ENCODE measurements at places on chromosomes 1 and 21.

DNA sequence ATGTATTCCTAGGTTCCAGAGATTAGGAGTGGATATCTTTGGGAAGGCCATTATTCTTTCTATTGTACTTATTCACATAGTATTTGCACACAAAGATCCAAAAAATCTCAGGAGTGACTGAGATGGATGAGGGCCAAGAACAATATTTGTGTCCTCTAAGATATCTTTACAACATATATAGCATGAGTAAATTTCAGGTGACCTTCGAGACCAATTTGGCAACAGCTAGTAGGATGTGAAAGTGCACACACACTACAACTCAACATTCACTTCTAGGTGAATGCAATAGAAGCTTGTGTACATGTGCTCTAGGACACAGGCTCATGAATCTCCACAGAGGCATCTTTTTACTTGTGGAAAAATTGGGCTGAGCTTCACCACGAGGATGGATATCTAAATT, 224.0 kb downstream of the C1orf94 start:
- no peak for DNase-seq

GRCh38 chr1:72434070-72434469, 151.7 kb upstream of the NEGR1 start:
- DNase-seq, result no peak

DNA sequence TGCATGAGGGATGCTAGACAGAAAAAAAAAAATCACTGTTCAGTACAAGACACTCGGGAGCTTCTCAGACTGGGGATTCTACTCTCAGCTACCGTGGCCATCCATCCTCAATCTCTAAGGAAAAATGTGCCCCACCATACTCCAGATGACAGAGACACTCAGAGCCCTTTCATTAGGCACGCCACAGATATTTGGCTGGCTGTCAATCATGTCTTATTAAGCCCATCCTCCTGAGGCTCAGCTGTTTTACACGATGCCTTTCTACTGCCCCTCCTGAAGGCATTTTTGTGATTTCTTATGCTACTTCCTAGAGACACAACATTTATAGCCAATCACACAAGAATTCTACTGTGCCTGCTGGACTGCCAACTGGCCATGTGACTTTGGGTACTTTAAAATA, 92.9 kb downstream of the KIF14 start:
- DNase-seq, result no peak

- peak; percentile 59 for DNase-seq
Observed at GRCh38 chr1:7278045-7278444, 492.8 kb downstream of the CAMTA1 start.

DNA sequence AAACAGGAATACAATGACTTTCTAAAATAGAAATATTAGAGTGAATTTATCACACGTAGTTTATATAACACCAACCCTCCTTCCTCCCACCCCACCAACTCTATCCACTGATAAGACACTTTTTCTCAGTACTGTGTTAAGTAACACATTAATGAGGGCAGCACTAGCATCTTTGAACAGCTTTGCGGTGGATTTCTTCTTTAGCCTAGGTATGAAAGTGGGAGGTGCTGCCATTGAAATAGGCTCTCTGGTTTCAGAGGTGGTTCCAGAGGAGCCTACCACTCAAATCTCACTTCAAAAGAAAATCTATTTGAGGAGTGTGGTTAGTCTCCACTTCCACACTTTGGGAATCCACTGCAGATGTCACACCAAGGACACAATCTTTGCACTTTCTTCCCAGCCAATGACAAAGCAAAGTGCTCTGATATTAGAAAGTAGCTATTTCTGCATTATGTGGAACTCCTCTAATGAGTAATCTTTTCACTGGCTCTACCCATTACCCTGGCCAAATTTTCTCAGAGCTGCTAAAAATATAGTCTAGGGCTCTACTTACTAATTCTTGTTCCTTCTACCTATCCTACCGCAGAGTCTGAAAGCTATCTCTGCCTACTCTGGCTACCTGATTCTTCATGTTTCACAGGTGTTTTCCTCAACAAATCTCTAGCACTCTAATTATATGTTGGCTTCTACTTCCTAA, 1667.8 kb downstream of the MRPL39 start:
- no peak for DNase-seq

GRCh38 chr1:171495444-171495843, 10.1 kb downstream of the PRRC2C start:
- no peak for DNase-seq

GRCh38 chr1:223266632-223267172, 97.3 kb downstream of the SUSD4 start:
- DNase-seq, result no peak

DNA sequence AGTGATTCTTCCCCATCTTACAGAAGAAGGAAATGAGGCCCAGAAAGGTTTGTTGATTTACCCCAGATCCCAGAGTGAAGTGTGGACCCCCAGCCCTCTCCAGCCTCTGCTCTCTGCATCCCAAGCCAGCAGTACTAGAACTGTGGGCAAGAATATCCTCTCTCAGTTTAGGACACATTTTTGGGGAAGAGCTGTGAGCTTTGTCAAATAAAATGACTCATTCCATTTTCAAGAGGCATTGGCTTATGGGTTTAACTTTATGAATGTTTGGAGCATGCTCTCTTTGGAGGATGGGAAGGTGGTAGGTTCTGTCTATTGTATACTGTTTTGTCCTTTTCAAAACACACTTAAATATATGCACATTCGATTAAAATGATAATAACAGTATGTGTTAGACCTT, 70.6 kb upstream of the CNTN2 start:
- DNase-seq, result no peak

DNA sequence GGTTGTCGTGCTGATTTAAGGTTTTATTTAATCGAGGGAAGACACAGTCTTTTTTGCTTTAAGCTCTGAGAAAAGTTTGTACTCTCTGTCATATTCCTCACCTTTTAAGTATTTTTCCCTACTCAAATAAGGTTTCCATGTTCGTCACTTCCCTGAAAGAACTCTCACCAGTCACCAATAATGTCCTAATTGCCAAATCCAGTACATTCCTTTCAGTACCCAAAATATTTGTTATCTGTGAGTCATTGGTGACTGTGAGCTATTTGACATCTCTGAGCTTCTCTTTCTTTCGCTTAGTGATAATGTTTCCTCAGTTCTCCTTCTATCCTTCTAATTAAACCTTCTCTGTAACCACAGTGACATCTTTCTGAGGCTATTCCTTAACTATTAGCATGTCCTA, 874.2 kb upstream of the ADGRL2 start:
- no peak for DNase-seq

- no peak for DNase-seq
Observed at GRCh38 chr1:245542365-245542764, 387.6 kb downstream of the KIF26B start.

GRCh38 chr1:59549066-59549837, 252.4 kb downstream of the FGGY start:
- DNase-seq, result no peak

DNA sequence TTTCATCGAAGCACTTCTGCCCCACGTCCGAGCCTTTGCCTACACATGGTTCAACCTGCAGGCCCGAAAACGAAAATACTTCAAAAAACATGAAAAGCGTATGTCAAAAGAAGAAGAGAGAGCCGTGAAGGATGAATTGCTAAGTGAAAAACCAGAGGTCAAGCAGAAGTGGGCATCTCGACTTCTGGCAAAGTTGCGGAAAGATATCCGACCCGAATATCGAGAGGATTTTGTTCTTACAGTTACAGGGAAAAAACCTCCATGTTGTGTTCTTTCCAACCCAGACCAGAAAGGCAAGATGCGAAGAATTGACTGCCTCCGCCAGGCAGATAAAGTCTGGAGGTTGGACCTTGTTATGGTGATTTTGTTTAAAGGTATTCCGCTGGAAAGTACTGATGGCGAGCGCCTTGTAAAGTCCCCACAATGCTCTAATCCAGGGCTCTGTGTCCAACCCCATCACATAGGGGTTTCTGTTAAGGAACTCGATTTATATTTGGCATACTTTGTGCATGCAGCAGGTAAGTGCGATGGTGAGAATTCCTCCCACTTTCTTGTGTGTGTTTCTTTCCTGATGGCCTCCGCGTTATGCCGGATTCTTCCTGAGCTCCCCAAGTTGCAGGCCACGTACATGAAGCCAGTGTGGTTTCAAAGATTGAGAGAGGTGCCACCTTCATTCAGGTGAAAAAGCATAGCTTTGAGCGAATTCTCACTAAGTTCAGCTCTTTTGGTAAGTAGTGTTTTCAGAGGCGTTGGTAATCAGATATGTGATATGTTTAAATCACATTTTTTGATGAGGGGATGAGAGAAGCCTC, 6.0 kb downstream of the NFIA start:
- DNase-seq, result no peak

DNA sequence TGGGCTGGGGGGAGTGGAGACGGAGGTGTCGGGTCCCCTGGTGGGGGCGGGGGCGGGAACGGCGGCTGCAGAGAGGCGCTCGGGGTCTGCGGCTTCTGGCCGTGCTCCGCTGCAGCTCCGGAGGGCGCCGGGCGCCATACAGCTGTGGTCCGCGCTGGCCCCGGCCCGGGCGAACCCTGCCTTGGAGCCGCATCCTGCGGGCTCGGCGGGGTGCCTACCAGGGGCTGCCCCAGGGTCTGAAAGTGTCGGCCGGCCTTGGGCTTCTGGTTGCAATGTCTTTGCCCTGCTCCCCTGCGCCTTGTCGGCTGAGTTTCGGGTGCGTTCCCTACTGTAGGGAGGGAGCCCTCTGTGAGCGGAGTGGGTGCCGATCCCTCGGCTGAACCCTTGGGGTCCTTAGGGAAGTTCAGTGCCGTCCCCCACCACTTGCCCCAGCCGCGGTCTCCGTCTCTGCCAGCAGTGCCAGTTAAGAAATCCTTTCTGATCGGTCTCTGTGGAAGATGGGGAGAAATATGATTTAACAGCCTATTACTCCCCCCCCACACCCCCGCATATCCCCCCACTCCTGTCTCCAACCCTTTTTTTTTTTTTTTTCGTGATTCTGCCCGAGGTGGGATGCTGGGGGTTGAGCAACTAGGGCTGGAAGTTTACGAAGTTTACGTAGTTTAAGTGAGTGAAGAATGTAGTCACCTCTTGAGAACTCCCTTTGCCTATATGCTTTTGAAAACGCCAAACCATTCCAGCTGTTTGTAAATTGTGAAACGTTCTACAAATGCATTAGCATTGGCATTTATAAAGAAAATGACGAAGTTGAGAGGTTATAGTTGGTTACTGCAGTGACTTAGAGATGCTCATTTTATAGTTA, 588 bp downstream of the NEXN start:
- DNase-seq, result no peak

DNA sequence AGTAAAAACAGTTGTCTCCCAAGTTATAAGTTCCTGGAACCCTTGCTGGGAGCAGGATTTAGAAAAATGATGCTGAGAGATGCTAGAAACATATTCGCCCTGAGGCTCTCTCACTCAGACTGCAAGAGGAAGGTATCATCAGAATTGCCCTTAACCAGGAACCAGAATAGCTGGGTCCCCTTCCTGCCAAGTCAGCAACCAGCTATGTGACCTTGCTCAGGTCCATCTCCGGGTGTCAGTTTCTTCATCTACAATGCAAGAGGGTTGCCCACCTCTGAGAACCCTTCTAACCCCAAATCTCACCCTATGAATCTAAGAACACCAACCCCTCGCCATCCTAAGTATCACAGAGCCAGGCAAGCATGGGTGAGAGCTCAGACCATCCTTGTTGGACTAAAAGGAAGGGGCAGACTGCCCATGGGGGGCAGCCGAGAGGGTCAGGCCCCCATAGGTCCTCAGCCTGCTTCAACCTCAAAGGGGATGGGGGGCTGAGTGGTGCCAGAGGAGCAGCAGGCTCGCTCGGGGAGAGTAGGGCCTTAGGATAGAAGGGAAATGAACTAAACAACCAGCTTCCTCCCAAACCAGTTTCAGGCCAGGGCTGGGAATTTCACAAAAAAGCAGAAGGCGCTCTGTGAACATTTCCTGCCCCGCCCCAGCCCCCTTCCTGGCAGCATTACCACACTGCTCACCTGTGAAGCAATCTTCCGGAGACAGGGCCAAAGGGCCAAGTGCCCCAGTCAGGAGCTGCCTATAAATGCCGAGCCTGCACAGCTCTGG, 390 bp upstream of the S100A9 start:
- no peak for DNase-seq

DNA sequence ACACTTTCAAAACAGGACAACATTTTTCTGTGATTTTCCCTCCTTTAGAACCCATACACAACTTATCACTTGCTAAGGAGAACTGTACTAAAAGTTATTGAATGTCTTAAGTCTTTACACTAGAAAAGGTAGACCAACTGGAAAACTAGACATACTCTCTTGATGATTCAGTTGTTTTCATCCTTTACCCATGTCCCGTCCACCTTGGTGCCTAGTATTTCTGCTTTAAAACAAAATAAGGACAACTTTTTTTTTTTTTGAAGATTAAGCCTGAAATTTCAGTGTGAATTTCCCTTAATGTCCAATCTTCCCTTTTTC, 4.5 kb downstream of the CDKN2C start:
- no peak for DNase-seq

GRCh38 chr1:119885903-119886783, 10.2 kb downstream of the ADAM30 start:
- DNase-seq, result peak; percentile 2

- DNase-seq, result no peak
Observed at GRCh38 chr1:231865331-231865730, 238.7 kb downstream of the DISC1 start.

DNA sequence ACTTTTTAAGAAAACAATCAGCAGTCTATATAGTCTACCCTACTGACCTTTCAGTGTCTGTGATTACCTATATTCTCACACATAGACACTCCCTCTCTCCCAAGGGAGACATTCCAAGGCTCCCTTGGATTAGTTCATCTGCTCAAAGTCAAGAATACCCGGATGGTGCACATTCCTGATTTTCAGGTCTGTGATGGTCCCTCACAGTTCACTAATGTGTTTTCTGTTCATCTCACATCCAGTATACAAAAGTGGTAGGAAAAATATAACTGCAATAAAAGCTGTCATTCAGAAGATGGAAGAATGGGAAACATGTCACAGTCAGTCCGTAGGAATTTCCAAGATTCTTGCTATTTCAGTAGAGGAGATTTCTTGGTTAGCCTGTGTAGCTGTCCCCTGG, 224.1 kb upstream of the CACYBP start:
- no peak for DNase-seq

DNA sequence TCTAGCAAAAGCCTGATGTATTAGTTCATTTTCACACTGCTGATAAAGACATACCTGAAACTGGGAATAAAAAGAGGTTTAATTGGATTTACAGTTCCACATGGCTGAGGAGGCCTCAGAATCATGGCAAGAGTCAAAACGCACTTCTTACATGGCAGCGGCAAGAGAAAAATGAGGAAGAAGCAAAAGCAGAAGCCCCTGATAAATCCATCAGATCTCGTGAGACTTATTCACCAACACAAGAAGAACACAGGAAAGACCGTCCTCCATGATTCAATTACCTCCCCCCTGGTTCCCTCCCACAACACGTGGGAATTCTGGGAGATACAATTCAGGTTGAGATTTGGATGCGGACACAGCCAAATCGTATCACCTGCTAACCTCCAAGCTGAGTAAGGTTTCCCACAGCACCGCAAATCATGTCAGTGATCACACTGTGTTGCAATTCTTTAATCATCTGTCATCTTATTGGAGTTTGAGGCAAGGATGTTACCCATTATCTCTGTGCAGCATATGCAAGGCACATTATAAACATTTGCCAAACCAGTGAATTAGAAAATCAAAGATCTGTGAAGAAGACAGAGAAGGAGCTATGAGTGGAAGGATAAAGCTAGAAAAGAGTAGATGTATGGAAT, 128.5 kb downstream of the ZNF281 start:
- no peak for DNase-seq
